ENCODE measurements at places on chromosomes 11 and 22.

GRCh38 chr22:20203552-20204201 lies 52.8 kb upstream of the CCDC188 start:
- no peak for DNase-seq

- no peak for DNase-seq
Observed at GRCh38 chr11:34261820-34262219, 96.0 kb downstream of the ABTB2 start.

GRCh38 chr22:45322873-45323525 lies 13.3 kb downstream of the FAM118A start:
- DNase-seq = no peak

- no peak for DNase-seq
Observed at GRCh38 chr11:7493670-7494069, 8.4 kb downstream of the OLFML1 start.

DNA sequence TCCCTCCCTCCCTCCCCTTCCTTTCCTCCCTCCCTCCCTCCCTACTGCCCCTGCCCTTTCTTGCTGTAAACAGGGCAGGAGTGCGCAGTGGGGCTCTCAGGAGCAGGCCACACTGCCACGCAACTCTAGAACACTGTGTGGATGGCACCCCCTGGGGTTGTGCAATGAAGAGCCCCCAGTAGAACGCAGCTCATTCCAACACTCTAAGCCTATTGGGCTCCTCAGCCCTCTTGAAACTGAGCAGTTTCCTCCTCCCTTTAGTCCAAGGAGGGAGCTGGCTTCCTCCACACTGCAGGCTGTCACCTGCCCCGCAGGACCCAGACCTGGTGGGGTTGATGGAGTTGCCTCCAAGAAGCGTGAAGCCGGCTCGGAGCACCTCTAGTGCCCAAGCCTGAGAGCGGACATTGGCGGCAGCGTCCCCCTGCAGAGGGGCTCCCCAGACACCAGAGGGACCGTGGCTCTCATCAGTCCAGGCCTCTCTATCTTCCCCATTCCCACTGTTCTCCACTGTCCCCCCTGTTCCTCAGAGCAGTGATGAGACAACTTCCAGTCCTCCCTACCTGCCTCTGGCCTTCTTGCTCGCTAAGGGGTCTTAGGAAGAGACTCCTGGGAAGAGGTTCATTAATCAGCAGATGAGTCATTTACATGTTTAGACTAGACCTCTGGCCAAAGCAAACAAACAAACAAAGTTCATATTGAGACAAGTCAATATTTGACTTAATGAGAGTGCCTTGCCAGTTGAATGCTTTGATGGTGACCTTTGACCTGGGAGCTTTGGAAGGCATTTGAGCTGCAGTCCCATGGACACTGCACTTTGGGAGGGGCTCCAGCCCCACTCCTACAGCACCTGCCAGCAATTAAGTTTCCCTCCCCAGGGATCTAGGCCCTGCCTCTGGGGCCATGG lies 64.0 kb downstream of the RPUSD4 start:
- DNase-seq = no peak

DNA sequence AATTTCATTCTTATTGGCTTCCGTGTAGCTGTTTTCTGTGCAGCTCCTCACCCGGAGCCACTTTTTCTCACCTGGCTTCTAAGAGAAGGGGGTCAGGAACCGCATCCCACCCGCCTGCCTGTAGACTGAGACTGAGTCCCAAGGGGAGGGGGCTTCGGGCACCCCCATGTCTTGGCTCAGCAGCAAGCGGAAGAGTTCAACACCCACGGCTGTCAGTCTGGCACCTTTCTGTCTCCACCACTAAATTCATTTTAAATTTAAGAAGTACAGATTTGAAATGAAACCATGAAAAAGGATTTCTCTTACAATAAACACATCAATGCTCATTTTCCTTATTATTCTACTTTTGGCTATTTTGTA lies 66.7 kb downstream of the EFCAB6 start:
- DNase-seq = no peak

- peak; percentile 60 for DNase-seq
Observed at GRCh38 chr11:65116370-65117205, 913 bp downstream of the ZNHIT2 start.

GRCh38 chr22:19900707-19901436 lies 40.7 kb upstream of the COMT start:
- no peak for DNase-seq

DNA sequence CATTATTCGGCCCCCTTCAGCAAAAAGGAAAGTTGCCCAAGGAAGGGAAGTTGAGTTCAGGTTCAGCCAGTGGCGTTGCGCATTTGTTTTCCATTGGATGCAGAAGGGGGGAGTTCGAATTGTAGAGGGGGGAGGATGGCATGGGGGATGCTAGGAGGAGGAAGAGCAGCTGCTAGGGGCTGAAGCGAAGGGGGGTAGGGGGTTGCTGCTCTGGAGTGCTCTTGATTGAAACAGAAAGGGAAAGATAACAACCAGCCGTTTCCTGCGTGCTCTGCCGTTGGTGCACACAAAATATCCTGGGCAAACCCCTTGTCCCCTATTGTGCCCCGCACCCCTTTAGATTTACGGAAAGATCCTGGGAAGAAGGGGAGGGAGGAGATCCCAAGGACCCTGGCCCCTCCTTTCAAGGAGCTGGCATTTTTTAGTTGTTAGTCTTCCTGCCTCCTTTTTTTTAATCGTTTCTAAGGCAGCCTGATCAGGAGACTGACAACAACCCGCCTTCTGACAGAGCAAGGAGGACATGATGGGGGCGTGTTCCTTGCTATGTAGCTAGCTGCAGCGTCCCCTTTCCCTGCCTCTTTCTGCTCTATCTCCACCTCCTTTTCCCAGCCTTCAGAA lies 2.1 kb downstream of the KMT2A start:
- peak; percentile 36 for DNase-seq

GRCh38 chr11:120869097-120869496 lies 154.8 kb upstream of the TBCEL start:
- no peak for DNase-seq

DNA sequence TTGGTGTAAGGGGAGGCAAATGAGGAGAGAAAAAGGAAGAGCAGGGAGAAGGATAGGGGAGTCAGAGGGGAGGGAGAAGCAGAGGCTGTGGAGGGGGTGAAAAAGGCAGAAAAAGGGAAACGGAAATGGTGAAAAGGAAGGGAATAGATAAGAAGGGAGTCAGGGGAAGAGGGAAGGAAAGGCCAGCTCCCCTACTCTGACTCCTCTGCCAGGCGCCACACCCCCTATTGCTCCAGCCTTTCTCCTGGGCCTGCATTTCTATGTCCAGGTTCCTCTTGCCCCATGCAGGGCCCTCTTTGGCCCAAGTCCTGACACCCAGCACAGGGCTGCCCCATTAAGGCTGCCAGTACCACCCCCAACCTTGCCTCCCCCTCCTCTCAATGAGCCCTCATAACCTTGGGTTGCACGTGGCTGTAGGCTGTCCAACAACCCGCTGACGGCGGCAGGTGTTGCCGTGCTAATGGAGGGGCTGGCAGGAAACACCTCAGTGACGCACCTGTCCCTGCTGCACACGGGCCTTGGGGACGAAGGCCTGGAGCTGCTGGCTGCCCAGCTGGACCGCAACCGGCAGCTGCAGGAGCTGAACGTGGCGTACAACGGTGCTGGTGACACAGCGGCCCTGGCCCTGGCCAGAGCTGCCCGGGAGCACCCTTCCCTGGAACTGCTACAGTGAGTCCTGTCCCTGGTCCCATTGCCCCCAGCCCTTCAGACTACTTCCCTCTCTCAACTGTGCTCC lies 3.4 kb upstream of the NHERF4 start:
- DNase-seq = no peak

GRCh38 chr11:8017894-8018483 lies 30.9 kb downstream of the EIF3F start:
- DNase-seq = no peak

GRCh38 chr22:49305214-49305965 lies 522.3 kb downstream of the BRD1 start:
- peak; percentile 48 for DNase-seq

DNA sequence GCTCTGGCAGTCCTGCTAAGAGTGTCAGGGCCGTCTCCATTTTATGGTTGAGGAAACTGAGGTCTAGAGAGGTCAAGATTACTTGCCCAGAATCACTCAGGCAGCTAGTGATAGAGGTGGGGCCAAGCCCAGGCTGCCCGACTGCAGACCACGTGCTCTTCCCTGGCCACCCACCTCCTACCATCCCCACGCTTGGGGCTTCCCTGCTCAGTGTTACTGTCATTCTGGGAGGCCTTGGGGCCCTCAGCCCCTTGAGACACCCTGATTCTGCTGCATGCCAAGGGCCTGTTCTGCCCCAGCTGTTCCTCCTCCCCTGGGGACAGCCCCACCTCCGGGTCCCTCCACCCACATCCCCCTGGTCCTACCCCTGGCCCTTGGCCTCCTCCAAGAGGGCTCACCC lies 17.2 kb upstream of the TAB1 start:
- DNase-seq = no peak

GRCh38 chr11:69694781-69695180 lies 9.0 kb downstream of the FGF19 start:
- no peak for DNase-seq

DNA sequence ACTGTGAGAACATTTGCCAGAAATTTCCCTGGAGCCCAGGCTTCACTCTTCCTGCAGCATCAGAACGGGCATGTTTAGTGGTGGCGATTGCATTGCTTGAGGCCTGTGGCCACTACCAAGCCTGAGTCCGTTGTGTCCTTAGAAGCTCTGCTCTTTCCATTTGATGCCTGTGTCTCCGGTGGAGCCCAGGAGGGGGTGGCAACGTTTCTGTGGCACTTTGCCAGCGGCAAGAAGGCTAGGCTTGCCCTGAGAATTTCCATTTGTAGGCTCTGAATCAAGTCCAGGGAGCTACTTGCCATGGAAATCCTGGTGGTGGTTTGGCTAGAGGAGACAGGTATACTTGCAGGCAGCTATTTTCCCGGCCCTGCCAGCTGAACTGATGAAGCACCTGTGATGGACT lies 47.1 kb downstream of the ADAMTS8 start:
- DNase-seq = no peak

GRCh38 chr22:22395245-22395644 lies 113.3 kb downstream of the ZNF280B start:
- DNase-seq = no peak

DNA sequence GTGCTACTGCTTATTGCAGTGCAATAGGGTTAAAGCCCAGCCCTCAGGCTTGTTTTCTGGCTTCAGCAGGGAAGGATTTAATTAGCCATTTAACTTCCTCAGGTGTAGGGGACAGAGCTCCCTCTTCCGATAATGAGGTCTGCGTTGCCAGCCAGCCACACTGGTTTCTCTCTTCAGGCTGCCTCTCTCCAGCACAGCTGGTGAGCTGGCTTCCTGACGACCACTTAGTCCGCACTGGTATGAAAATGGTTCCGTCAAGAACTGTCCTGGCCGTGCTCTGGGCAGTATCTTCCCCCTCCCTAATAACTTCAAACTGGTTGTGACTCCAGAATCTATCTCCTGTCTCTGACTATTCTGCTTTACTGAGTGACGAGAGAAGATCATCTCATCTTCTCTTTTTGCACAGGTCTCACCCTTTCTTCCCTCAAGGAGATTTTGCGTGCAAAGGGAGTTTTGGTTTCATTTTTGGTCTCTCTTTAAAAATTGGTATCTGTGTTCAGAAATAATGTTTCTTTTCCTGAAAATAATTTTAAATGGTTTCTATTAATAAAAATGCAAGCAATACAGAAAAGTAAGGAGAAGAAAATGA lies 49.2 kb downstream of the CNTN5 start:
- DNase-seq = no peak

DNA sequence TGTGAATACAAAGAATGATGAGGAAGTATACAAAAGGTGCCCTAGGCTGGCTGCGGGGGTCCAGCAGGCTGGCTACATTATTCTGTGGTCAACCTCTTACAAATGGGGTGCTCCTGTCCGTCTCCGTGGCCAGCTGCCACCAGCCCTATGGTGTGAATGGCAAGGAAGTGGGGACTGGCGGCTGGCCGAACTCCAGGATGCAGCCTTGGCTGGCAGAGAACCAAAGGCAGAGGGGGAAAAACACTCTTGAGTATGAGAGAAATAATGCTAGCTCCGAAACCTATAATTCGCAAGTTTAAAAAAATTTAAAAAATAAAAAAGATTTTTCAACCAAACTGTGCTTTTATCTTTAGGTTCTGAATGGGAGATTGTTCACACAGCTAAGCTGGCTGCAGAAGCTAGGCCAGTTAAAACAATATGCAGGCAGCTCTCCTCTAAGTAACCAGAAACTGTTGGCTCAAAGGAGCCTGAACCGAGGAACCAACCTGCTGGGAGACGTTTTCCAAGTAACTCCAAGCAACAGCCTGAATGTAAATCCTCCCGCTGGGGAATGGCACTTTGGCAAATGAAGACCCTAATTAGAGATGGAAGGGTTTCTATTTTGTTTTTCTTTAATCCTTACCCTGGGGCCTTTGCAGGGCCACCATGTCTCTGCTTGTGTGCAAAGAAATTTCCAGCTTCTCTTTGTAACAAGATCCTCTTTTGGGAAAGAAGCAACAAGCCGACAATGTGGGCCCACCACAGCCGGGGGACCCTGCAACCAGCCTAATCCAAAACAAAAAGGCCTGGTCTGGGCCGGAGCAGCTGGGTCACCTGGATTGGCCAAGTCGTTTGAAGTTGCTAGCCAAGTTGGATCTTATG lies 50.2 kb downstream of the C22orf31 start:
- DNase-seq = no peak

GRCh38 chr11:47714554-47715081 lies 551 bp downstream of the AGBL2 start:
- peak; percentile 1 for DNase-seq

GRCh38 chr11:91241226-91241625 lies 983.4 kb upstream of the FAT3 start:
- no peak for DNase-seq

DNA sequence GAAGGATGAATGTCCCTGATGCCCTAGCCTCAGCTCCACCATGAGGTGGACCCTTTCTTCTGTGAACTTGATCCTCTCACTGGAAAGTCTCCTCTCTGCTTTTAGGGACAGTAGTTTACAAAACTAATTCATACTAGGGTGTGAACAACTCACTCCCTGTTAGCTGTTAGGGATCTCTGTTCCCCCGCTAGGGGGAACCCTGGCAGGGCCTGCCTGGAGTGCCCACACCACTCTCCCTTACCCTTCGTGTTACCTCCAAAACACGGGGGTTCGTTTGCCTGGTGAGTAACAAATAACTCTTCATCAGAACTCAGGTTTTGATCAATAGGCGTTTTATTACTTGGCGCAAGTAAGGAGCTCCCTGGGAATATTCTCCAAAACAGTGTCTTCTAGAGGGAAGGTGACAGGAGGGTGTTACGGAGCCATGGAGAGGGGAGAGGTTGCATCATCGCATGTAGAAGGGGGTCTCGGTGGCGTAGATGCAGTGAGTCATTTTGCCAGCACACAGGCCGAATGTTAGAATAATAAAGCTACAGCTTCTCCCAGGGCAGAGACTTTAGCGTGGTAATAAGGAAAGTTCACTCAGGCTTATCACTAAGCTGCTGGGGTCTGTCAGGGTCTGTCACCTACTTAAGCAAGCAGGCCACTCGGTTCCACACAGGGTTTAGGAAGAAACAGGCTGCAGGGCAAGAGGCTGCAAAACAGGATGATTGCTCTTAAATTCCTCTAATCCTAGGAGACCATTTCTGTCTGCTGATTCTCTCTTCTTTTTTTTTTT lies 45.8 kb downstream of the C11orf96 start:
- no peak for DNase-seq

GRCh38 chr22:30313527-30314363 lies 13.0 kb downstream of the TBC1D10A start:
- no peak for DNase-seq

- no peak for DNase-seq
Observed at GRCh38 chr11:130003717-130004001, 1.0 kb upstream of the PRDM10 start.

- DNase-seq = no peak
Observed at GRCh38 chr22:24741357-24741756, 33.2 kb downstream of the PIWIL3 start.

- no peak for DNase-seq
Observed at GRCh38 chr11:6357222-6357621, 33.1 kb upstream of the SMPD1 start.
